ENCODE measurements at places on chromosomes 5 and 9. TPM values are rescaled to one million over a fixed set of nuclear protein-coding genes. Genes with fewer than 3 reads are reported as not detected.

ACTL7B gene
- not detected for polyA plus RNA-seq

IFNA2 gene
- not detected for polyA plus RNA-seq

RCL1 gene
- polyA plus RNA-seq: 19.7 TPM

LCN9 gene
- polyA plus RNA-seq: not detected

- DNase-seq: no peak
Measured at GRCh38 chr9:124654431-124654830, 116.7 kb downstream of the NR6A1 start.

DNA sequence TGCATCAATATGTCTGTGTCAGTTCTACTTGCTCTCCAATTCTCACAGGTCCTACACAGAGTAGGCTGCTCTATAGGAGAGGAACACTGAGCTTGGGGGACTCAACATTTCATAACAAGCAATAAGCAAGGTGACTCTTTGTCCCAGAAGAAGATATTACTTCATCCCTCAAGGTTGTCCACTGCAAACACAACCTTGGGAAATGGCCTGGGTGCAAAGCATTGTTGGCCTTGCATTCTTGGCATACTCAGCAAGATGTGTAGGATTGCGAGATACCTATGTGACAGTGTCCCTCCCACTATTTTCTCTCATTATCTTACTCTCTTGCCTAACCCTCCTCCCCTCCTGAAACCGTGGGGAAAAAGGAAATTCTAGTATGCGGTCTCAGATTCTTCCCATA is 169.8 kb upstream of the FREM1 start:
- DNase-seq: no peak
